ENCODE measurements at places on chromosomes 12 and 14. TPM values are rescaled to one million over a fixed set of nuclear protein-coding genes. Genes with fewer than 3 reads are reported as not detected.
A peak's percentile ranks its signal among the peaks of the same experiment; 100 is the strongest.

- DNase-seq: peak; percentile 93
These were observed 5.5 kb downstream of the AQP5 start for GRCh38 chr12:49967042-49967776.

LRTM2 gene
- total RNA-seq: not detected

GRCh38 chr12:101746661-101747060, 7.4 kb upstream of the SYCP3 start:
- DNase-seq: no peak

GRCh38 chr12:117162633-117163032, 27.6 kb downstream of the FBXO21 start:
- DNase-seq: no peak

DNA sequence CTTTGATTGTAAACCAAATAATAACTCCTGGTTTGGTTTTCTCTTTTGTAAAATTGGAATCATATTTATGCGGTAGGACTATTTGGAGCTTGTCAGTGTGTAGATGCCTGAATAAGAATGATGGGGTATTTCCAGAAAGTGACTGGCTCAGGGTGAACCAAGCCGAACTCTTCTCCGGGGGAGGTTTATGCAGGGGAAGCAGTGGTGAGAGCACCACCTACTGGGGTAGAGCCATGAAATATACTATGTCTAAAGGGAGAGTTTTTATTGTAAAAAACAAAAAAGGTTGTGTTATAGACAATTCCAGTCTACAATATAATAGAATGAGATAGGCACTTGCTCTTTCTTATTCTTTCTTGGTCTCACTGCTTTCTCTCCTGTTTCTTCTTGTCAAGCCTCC, 222.9 kb upstream of the SLC16A7 start:
- DNase-seq: no peak

DNA sequence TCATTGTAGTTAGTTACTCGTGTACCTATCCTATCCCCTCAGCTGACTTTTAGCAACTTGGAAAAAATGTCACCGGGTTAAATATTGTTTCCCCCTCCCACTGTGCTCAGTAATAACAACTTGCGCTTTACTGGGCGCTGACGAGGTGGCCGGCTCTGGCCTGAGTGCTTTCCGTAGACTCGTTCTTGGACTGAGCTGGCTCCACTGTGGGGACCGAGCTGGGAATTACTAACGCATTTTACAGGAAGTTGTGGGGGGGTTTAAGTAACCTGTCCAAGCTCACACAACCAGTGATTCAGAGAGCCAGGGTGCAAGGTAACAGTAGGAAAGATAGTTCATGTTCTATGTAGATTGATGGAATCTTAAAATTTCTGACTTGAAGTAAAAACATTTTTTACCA, 82.5 kb upstream of the KICS2 start:
- DNase-seq: no peak
